ENCODE measurements at places on chromosomes 11 and 22. TPM values are rescaled to one million over a fixed set of nuclear protein-coding genes. Genes with fewer than 3 reads are reported as not detected.
A peak's percentile ranks its signal among the peaks of the same experiment; 100 is the strongest.

DNA sequence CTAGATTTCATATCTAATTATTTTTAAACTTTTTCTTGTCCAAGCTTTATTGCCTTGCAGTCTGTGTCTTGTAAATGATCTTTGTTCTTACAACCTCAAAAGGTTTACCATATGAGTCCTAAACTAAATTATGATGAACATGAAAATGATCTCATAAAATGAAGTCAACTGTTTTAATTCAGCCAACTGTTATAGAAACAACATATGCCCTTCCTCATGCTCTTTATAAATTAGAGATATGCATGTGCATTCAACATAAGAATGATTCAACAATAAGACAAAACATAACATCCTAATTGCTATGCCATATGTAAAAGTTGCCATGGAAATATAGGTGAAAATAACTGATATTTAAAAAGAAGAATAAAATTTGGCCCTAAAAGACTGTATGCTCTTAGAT lies 774.4 kb downstream of the LUZP2 start:
- H3K36me3 ChIP-seq, result no peaks in the 10 kb centered on the region
- H3K27me3 ChIP-seq, result no peaks in the 10 kb centered on the region
- no peak for DNase-seq
- no peak overlapping the region for H3K27ac ChIP-seq
- no peaks in the 10 kb centered on the region for H3K4me1 ChIP-seq

DNA sequence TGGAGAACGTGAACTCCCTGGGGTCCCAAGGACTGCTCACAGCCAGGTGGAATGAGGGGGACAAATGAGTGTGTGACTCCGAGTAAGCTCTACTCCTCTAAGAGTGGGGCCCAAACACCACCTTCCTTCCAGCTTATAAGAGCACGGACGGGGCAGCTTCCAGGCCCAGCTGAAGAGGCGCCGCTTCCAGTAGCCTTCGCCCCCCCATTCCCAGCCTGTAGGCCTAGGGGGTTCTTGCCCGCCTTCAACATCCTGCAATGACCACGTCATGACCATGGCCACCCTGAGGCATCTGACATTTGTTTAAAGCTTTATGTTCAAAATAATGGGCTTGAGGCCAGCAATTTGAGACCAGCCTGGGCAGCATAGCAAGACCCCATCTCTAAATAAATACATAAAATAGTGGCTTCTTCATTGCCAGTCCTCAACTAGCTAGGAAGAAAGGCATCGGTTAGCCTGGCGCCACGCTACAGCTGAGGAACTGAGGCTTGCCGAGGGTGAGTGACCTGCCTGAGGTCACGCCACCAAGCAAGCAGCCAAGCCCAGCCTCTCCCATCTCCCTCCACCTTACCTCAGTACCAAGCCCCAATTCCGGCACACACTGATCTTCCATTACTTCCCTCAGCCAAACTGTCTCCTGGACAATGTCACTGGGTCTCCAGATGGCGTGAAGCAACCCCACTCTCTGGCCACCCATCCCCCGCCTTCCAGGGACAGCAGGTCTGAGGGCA lies 7.8 kb upstream of the TNFRSF13C start:
- H3K27ac ChIP-seq, result no peak overlapping the region
- peaks cover 8% of the 10 kb centered on the region for H3K4me1 ChIP-seq
- no peaks in the 10 kb centered on the region for H3K36me3 ChIP-seq
- H3K27me3 ChIP-seq, result no peaks in the 10 kb centered on the region
- DNase-seq, result no peak

ZNRF3 gene
- total RNA-seq, result 4.3 TPM

- no peaks in the 10 kb centered on the region for H3K27me3 ChIP-seq
- no peak for DNase-seq
- no peak overlapping the region for H3K27ac ChIP-seq
Observed at GRCh38 chr22:32855045-32855756, 53.7 kb downstream of the TIMP3 start.

DNA sequence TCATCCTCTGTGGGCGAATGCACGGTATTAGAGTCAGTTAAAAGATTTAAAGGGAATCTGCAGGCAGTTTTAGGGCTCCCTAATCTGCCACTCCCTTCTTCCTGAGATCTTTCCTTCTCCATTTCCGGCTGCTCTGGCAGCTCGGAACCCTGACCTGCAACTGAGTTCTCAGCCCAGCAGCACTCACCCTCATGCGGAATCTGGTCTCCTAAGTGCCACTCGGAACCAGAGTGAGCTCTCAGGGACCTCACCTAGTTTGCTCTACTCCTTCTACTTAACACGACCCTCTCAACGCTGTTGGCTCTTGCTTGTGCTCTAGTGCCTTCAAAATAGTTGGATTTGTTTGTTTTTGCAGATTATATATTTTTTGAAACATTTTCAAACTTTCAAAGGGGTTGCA lies 19.3 kb upstream of the IL10RA start:
- H3K36me3 ChIP-seq, result no peaks in the 10 kb centered on the region
- peaks cover 16% of the 10 kb centered on the region for H3K4me1 ChIP-seq
- DNase-seq, result no peak
- H3K27me3 ChIP-seq, result no peaks in the 10 kb centered on the region
- no peak overlapping the region for H3K27ac ChIP-seq

TXNRD2 gene
- total RNA-seq, result 20.1 TPM

GRCh38 chr22:16819249-16819648 lies 6.0 kb downstream of the XKR3 start:
- no peak overlapping the region for H3K4me3 ChIP-seq
- no peak overlapping the region for H3K27ac ChIP-seq
- H3K4me1 ChIP-seq, result no peaks in the 10 kb centered on the region
- H3K36me3 ChIP-seq, result no peaks in the 10 kb centered on the region

DNA sequence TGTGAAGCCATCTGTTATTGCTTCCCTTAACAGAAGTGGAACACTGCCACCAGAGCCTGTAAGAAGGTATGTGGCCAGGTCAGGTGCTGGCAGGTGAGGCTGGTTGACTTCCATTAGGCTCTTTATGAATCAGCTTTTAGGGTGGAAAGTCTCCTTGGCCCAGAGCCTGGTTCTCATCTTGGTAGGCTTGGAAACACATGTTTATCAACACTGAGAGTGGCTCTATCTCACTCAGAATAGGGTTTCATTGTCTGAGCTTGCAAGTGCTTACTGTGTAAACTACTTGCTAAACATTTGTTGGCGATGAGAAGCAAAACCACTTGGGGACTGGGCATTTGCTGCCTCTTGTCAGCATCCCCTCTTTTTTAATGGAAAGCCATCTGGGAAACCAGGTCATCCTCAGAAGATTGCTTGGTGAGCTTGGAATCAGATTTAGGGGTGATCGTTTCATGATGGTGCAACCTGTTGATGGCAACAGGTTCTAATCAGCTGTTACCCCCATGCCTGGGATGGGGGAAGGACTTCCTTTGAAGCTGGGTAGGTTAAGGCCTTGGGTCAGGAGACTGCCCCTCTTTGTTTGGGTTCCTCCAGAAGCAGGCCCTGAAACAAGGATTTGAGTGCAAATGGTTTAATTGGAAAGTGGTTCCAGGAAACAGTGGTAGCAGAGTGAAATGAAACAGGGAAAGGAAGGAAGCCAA lies 75.0 kb upstream of the AMPD3 start:
- DNase-seq, result no peak
- no peaks in the 10 kb centered on the region for H3K36me3 ChIP-seq
- no peak overlapping the region for H3K4me3 ChIP-seq
- H3K27ac ChIP-seq, result peak overlapping the region; percentile 61
- H3K27me3 ChIP-seq, result no peaks in the 10 kb centered on the region

ISX gene
- total RNA-seq, result 0.55 TPM

DNA sequence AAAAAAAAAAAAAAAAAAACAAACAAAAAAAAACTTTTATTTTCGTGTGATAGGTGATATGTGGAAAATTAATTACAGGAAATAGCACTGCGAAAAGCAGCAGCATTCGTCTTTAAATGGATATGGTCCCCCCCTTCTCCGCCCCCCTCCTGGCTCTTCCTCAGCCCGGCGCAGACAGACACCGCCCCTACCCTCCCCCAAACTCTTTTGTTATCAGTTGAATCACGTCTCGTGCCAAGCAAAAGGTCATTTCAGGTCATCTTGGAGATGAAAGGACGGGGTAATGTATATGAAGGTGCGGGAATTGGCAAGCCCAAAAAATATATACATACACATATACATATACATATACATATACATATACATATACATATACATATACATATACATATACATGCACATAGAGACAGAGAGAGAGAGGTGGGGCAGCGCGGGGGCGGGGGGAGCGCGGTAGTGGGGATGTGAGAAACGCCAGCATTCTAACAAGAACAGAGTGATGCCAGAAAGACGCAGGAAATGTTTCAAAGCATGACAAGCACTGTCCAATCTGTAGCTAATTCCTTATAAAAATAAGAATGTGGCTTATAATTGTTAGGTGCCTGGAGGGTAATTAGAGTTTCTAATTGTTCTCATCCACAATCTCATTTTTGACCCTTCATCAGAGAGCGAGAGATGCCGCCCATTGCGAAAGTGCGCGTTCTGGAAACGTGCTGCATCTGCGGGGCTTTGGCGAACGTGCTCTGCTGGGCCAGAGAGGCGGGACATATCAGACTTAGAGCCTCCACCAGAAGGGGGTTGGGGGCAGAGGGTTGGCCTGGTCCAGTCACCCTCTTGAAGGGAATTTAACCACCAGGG lies 214.5 kb upstream of the UBASH3B start:
- H3K36me3 ChIP-seq, result no peaks in the 10 kb centered on the region
- peak overlapping the region; percentile 46 for H3K4me3 ChIP-seq
- no peaks in the 10 kb centered on the region for H3K27me3 ChIP-seq
- peak; percentile 71 for DNase-seq
- no peaks in the 10 kb centered on the region for H3K4me1 ChIP-seq
- H3K27ac ChIP-seq, result peak overlapping the region; percentile 49

- no peaks in the 10 kb centered on the region for H3K4me1 ChIP-seq
- H3K27ac ChIP-seq, result no peak overlapping the region
- DNase-seq, result no peak
- no peaks in the 10 kb centered on the region for H3K27me3 ChIP-seq
- H3K36me3 ChIP-seq, result no peaks in the 10 kb centered on the region
Observed at GRCh38 chr11:103453915-103454709, 344.9 kb downstream of the DYNC2H1 start.

- peak overlapping the region; percentile 62 for H3K27ac ChIP-seq
- DNase-seq, result peak; percentile 83
- H3K4me3 ChIP-seq, result no peak overlapping the region
- no peaks in the 10 kb centered on the region for H3K27me3 ChIP-seq
- H3K4me1 ChIP-seq, result peaks cover 27% of the 10 kb centered on the region
- H3K36me3 ChIP-seq, result no peaks in the 10 kb centered on the region
Observed at GRCh38 chr11:62419314-62419929, 589 bp downstream of the SCGB1A1 start.

NPAS4 gene
- not detected for total RNA-seq

- H3K27ac ChIP-seq, result no peak overlapping the region
- peak; percentile 21 for DNase-seq
- peaks cover 13% of the 10 kb centered on the region for H3K36me3 ChIP-seq
Observed at GRCh38 chr11:108729227-108729871, 64.5 kb downstream of the DDX10 start.

MMP12 gene
- total RNA-seq, result not detected

DNA sequence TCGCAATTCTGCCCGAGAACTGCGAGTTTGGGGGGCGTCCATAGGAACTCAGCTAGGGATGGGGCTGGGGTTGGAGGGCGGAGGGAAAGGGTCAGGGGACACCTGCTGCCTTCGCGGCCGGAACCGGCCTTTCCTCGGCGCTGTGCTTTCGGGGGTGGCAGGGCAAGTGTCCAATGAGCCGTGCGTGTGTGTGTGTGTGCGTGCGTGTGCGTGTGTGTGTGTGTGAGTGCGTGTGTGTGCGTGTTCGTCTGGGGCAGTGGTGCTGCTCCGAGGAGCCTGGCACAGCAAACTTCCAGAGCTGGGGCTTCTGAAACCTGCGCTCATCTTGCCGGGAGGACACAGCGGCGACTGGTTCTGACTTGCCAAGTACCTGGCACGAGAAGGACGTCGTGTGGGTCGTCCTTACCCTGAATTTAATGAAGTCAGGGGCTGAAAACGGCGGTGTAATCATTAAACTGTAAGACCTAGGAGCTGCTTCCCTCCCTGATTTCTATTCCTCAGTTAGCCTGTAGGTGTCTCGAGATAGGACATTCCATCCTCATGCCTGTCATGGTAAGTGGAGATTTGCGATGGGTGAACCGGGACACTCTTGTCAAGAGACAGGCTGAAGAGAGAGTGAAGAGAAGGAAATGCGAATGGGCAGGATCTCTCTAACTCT lies 27.0 kb upstream of the AMOTL1 start:
- peaks cover 44% of the 10 kb centered on the region for H3K4me1 ChIP-seq
- H3K27me3 ChIP-seq, result peaks cover 30% of the 10 kb centered on the region
- no peaks in the 10 kb centered on the region for H3K36me3 ChIP-seq
- H3K27ac ChIP-seq, result peak overlapping the region; percentile 77
- peak overlapping the region; percentile 71 for H3K4me3 ChIP-seq

PRODH gene
- total RNA-seq, result 240 TPM

- H3K4me3 ChIP-seq, result no peak overlapping the region
- no peaks in the 10 kb centered on the region for H3K27me3 ChIP-seq
- no peak overlapping the region for H3K27ac ChIP-seq
- DNase-seq, result no peak
Observed at GRCh38 chr11:122336706-122337105, 220.7 kb upstream of the BLID start.

SMIM35 gene
- not detected for total RNA-seq

DNA sequence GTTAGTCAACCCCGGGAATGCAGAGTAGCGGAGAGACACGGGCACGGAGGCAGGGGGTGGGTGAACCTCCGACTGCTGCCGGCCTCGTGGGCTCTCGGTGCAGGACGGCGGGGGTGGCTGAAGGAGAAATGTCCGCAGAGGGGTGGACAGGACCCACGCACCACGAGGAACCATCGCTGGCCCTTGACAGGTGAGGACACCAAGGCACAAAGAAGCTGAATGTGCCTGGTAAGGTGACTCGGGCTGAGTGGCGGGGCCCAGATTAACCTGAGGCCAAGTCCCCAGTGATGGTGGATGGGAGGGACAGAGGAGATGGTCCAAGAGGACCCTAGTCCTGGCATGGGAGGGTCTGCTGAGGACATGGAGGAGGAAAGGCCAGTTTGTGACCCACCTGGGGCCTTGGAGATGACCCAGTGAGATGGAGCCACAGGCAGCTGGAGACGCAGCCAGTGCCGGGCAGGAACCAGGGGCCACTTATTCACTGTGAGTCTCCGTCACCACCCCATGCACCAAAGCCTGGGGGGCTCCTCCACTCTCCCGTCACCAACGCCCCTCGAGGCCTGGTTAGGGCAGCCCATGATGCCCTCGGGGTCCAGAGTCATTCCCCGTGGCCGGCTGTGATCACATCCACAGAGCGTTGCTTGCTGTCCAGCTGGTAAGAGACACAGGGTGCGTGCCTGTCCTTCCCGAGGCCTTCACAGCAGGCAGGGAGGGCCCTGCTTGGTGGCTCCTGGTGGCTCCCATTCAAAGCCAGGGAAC lies 64.2 kb downstream of the CELSR1 start:
- H3K4me1 ChIP-seq, result peaks cover 5% of the 10 kb centered on the region
- no peaks in the 10 kb centered on the region for H3K36me3 ChIP-seq
- H3K4me3 ChIP-seq, result no peak overlapping the region

ACRV1 gene
- not detected for total RNA-seq

DSCAML1 gene
- 0.14 TPM for total RNA-seq
